Cardiac ventricle fibroblast (primary cell): ENCODE measurements at places on chromosomes 3 and 15. TPM values are rescaled to one million over a fixed set of nuclear protein-coding genes. Genes with fewer than 3 reads are reported as not detected.

Gene GOLGA6B
- total RNA-seq: not detected in 2 replicates

Gene TNFSF10
- total RNA-seq: 6.9 and 8.3 TPM in 2 replicates

Gene PROK2
- not detected in 2 replicates for total RNA-seq

Gene AADAC
- total RNA-seq: 6.0 and 9.0 TPM in 2 replicates

Gene TIMP4
- total RNA-seq: 54.6 and 62.7 TPM in 2 replicates

Gene ESYT3
- total RNA-seq: 0.44 TPM in 1 of 2 replicates, not detected in the other

Gene CMTM8
- 11.1 and 15.5 TPM in 2 replicates for total RNA-seq

Gene ACAD11
- 9.3 and 9.6 TPM in 2 replicates for total RNA-seq

Gene ZCWPW2
- 0.68 and 0.94 TPM in 2 replicates for total RNA-seq

Gene GPR62
- 0.12 TPM in 1 of 2 replicates, not detected in the other for total RNA-seq

Gene NMNAT3
- 0.56 and 1.2 TPM in 2 replicates for total RNA-seq
